ENCODE measurements at places on chromosomes 13 and 19. TPM values are rescaled to one million over a fixed set of nuclear protein-coding genes. Genes with fewer than 3 reads are reported as not detected.

Gene CA11
- total RNA-seq: 6.5 TPM

Gene GAPDHS
- not detected for total RNA-seq

Gene ANKLE1
- 20.4 TPM for total RNA-seq

Gene FPR1
- not detected for total RNA-seq

Gene ZNF71
- 5.4 TPM for total RNA-seq

Gene COPE
- 231 TPM for total RNA-seq

Gene RCBTB1
- 16.0 TPM for total RNA-seq

Gene IGFL2
- total RNA-seq: 0.46 TPM

- no peak for DNase-seq
Measured at GRCh38 chr13:48478391-48478790, 54.5 kb downstream of the RCBTB2 start.

- no peak for DNase-seq
Measured at GRCh38 chr19:39303373-39304184, 7.4 kb downstream of the IFNL1 start.

- no peak for DNase-seq
Measured at GRCh38 chr13:57630661-57631595, 616 bp upstream of the PCDH17 start.

DNA sequence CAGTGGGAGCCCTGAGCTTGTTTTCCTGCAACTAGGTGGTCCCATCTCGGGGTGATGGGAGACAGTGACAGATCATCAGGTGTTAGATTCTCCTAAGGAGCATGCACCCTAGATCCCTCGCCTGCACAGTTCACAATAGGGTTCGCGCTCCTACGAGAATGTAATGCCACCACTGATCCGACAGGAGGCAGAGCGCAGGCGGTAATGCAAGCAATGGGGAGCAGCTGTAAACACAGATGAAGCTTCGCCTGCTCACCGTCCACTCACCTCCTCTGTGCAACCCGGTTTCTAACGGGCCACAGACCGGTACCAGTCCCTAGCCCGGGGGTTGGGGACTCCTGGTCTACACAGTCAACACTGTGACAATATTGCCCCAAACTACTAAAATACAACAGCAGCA, 38.8 kb downstream of the CARD8 start:
- no peak for DNase-seq

DNA sequence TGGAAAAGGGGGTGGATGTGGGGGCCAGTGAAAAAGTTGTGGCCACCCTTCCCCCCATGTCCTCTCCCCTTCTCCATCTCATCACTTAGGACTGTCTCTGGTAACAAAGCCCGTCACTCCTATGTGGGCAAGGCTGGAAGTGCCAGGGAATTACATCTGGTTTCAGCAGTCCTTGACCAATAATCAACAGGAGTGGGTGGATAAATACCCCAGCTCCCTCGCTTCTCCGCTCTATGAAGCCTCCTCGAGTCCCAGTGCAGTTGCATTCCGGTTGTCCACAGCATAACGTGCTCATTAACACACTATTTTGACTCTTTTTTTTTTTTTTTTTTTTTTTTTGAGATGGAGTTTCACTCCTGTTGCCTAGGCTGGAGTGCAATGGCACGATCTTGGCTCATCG, 31.5 kb downstream of the MYO1F start:
- DNase-seq: no peak

DNA sequence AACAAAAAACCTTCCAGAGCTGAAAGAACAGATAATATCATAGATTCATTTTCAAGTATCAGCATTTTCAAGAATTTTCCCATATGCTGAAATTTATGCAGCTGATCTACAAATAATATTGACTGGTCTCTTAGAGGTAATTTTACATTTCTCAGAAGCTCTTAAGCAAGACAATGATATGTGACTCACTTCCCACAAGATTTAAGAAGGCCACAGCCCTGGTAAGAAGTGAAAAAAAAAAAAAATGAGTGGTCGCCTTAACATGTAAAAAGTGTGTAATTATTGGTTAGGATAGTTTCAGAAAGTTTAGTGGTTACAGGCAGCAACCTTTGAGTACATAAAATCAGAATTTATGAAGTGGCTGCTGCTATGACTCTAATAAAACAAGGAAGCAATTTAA, 54.5 kb downstream of the NUFIP1 start:
- DNase-seq: no peak

DNA sequence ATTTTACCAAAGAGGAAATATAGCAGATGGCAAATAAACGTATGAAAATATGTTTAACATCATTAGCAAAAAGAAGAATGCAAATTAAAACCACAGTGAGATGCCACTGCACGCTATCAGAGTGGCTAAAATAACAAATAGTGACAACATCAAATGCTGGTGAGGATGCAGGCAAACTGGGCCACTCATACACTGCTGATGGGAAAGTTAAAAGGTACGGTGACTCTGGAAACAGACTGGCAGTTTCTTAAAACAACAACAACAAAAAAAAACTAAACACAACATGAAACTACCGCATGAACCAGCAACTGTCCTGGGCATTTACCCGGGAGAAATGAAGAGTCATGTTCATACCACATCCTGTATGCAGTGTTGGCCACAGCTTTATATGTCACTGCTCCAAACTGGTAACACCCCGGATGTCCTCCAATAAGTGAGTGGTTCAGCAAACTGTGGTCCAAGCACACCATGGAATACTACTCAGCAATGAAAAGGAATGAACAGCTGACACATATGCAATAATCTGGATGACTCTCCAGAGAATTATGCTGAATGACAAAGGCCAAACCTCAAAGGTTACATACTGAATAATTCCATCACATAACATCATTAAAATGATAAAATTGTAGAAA, 22.3 kb downstream of the EPS15L1 start:
- DNase-seq: peak; percentile 38

GRCh38 chr13:48291730-48292129, 11.8 kb upstream of the RB1 start:
- DNase-seq: no peak

GRCh38 chr19:40702337-40703012, 12.0 kb upstream of the NUMBL start:
- DNase-seq: no peak

- DNase-seq: no peak
Measured at GRCh38 chr13:111049791-111050538, 65.1 kb upstream of the ARHGEF7 start.

DNA sequence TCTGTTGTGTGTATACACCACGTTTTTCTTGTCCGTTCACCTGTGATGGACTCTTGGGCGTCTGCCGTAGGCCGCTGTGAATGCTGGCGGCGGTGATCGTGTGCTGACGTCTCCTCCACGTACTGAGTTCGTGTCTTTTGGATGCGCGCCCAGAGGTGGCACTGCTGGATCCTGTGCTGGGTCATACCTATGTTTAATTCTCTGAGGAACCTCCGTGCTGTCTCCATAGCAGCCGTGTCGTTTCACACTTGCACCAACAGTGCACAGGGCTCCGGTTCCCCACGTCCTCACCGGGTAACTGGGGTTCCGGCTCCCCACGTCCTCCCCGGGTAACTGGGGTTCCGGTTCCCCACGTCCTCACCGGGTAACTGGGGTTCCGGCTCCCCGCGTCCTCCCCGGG, 56.2 kb downstream of the ATP11A start:
- DNase-seq: no peak

- no peak for DNase-seq
Measured at GRCh38 chr19:41297628-41298347, 12.2 kb upstream of the CCDC97 start.

DNA sequence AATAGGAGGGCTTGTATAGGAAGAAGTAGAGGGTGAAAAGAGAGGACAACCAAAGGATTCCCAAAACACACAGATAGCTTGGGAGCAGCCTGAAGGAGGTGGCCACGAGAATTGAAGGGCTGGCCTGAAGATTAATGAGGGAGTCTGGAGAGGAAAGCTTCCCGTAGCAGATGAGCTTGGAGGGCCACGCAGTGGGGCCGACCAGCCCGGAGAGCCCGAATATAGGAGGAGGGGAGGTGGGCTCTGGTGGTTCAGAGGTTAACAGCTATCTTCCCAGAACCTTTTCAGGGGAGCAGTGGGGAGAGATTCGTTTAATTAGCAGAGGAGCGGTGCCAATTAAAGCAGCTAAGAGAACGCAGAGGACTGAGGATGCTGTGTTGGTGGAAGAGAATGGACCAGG, 154.9 kb downstream of the STK24 start:
- DNase-seq: no peak

DNA sequence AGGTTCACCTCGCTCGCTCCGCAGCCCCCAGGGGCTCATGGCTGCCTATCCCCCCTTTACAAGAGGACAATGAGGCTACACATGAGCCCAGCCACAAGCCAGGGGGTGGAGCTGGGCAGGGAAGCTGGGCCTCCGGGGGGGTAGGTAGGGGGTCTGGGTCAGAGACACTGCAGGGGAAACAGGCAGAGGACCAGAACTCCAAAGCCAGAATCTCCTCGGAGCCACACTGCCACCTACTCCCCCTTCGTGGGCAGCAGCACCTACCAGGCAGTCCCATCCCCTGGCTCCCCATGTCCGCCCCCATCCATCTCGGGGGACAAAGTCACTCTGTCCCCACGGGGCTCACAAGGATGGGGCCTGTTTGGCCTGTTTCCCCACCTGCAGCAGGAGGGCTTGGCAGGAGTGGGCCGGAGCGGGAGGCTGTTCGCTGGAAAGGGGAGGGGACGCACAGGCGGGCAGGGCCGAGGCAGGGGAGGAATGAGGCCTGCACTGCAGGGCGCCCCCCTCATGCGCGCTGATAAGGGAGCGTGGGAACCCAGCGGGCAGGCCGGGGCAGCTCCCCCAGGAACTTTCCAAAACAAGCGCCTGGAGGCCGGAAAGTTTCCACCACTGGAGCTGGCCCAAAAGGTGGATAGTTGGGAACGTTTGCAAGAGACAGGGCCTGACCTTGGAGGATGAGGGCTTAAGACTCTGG, 545 bp upstream of the ISYNA1 start:
- no peak for DNase-seq

GRCh38 chr19:33000510-33000909, 28.5 kb downstream of the FAAP24 start:
- peak; percentile 11 for DNase-seq

DNA sequence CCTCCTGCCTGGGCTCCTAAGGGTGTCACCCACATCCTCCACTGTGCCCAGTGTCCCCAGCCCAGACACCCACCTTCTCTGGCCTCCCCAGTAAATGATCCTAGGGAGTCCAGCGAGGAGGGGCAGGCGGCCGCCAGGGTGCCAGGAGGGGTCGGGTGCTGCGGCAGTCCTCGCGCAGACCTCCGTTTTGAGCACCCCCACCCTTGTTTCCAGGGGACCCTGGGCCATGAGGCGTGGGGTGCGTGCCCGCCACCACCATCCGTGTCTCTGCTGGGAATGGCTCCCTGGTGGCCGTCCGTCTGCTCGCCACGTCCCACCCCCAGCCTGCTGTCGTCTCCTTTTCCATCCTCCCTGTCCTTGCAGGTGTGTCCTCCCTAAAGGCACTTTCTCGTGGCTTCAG, 133.0 kb downstream of the KDM4B start:
- DNase-seq: no peak

DNA sequence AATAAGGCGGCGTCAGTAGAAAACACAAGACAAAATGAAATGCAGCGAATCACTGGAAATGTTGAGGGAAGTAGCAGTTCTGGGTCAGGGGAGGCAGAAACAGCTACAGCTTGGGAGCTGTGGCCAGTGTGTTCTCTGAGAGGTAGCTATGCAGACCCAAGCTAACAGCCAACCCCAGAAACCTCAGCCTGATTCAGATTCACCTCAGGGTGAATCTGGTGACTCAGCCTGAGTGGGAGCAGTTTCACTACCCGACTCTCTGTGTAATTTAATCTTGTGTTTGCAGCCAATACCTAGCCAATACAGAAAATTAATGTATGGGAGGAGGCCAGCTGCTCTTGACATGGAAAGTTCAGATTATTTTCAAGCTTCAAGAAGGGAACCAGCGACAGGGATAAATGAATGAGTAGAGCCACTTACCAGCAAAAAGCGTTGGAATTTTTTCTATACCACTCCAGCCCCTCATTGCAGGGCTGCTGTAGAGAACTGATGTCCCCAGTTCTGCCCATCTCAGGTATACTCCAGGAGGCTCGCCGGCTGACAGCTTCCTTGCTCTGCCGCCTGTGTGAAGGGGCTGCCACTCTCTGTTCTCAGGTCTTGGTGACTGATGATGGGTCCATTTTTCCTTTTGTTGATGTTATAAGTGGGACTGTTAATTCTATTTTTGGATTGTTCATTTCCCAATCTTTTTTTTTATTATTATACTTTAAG, 8.9 kb downstream of the IGFL3 start:
- DNase-seq: peak; percentile 14

DNA sequence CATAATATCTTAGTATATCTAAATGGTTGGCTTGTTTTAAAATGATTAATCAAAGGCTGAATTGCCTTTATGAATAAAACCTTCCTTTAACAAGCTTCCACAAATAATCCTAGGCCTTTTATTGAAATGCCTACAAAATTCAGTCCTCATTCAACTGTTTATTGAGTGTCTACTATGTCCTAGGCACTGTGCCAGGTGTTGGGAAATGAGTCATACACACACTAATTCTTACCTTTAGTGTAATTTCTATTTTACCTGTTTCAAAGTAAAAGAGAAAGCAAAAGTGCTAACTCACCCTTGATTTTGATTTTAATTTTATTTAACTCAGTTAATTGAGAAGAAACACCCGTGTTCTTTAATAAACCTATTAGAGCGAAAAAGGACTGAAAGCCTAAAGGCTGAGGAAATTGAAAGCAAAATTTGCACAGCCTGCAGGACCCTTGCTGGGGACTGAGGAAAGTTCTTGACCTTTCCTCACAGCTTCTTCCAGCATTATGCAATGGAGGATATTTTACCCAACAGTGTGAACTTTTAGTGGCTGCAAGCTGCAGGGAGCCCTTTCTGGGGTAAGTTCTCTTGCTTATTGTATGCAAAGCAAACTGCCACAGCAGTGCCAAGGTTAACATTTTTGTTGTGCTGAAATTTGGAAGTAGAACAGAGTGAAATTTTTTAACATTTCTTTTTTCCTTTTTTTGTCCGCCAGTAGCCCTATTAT, 83.1 kb downstream of the B3GLCT start:
- DNase-seq: no peak

GRCh38 chr19:3983936-3984583, 1.2 kb downstream of the EEF2 start:
- no peak for DNase-seq

GRCh38 chr19:57233207-57233606, 2.4 kb downstream of the AURKC start:
- no peak for DNase-seq

- no peak for DNase-seq
Measured at GRCh38 chr19:54731191-54731590, 6.9 kb downstream of the KIR3DL3 start.

DNA sequence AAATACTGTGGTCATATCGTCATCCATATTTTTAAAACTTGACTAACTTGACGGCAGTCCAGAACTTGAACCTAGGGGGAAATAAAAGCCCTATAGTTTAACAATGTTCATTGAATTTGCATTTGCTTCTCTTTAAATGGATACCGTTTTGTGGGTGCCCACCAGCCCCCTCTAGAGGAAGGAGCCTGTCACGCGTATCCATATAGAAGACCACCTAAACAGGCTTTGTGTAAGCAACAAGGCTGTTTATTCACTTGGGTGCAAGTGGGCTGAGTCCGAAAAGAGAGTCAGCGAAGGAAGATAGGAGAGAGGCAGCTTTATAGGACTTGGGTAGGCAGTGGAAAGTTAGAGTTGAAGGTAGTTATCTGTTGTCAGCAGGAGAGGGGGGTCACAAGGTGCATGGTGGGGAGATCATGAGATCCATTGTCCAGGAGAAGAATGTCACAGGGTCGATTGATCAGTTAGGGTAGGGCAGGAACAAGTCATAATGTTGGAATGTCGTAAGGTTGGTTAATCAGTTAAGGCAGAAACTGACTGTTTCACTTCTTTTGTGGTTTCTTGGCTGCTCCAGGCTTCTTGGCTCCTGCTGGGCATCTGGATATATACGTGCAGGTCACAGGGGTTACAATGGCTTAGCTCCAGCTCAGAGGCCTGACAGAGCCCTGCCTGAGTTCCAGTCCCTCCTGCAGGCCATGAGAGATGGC, 42.5 kb upstream of the ANKRD10 start:
- DNase-seq: no peak
